HuH-7.5 (cell line): ENCODE measurements at places on chromosomes 7 and 10.

DNA sequence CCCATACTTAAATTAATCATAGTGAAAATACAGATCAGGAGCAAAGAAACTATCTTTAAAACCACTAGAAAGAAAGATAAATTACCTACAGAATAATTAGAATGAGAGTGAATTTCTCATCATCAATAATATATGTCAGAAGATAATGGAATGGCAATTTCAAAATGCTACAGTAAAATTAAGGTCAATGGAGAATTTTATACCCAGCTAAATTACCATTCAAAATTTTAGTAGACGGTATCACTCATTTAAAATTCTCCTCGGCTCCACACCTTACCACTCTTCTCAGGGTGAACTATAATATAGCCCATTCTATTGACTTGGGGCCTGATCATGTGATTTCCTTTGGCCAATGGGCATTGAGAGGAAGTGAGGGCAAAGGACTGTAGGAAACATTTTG is 192.5 kb upstream of the TCERG1L start:
- no peak for DNase-seq

DNA sequence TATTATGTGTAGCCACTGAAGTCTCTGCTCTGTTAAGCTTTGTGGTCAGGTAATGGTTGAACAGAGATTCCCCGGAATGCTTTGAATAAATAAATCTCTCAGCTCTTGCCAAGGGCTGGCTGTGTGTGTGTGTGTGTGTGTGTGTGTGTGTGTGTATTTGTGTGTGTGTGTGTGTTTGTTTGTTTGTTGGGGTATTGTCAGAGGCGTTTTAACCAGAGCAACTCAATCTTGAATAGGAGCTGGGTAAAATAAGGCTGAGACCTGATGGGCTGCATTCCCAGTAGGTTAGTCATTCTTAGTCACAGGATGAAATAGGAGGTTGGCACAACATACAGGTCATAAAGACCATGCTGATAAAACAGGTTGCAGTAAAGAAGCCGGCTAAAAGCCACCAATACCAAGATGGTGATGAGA is 256.2 kb upstream of the CACNA2D1 start:
- no peak for DNase-seq

DNA sequence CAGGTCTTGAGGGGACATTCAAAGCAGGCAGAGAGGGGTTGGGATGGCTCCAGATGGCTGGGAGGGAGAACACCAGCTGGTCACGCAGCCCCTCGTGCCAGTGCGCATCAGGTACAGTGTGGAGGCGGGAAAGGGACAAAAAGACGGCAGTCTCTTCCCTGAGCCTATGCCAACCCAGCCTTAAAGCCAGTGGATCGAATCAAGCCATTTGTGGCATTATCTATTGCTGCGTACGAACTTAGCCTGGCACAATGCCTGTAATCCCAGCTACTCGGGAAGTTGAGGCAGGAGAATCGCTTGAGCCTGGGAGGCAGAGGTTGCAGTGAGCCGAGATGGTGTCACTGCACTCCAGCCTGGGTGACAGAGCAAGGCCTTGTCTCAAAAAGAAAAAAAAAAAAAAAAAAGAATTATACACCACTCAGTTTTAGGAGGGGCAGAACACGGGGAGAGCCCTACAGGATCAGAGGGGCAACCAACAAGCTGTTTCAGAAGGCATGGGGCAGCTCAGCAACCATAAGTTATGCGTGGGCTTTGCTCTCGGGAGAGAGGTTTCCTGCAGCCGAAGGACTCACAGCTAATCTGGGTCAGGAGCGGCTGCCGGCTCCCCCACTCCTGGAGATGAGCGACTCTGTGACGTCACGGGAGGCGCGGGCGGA is 356 bp upstream of the NDUFB2 start:
- DNase-seq = peak; percentile 93

DNA sequence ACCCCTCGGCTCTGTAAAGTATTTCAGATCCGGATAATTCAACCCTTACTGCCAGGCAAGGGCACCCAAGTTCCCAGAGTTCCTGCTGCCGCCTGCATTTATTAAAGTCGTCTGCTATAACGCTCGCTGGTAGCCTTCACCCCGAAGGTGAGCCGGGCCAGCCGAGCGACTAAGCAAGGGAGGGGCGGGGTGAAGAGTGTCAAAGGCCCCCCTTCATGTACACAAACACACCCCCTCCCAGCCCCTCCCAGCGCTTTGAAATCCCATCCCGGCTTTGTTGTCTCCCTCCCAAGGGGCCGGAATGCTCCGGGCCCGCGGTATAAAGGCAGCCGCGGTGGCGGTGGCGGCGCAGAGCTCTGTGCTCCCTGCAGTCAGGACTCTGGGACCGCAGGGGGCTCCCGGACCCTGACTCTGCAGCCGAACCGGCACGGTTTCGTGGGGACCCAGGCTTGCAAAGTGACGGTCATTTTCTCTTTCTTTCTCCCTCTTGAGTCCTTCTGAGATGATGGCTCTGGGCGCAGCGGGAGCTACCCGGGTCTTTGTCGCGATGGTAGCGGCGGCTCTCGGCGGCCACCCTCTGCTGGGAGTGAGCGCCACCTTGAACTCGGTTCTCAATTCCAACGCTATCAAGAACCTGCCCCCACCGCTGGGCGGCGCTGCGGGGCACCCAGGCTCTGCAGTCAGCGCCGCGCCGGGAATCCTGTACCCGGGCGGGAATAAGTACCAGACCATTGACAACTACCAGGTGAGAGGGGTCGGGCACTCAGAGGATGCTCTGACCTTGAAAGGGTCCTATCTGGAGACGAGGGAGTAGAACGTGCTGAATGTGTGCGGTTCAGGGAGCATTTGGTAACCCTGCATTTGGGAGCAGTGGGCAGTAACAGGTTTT is at the start of gene DKK1:
DKK1 (plus strand) TSS at position 349 of the 889 bp plus-strand sequence; CDS start at position 503, 154 bp downstream.
- DNase-seq = peak; percentile 69

- no peak for DNase-seq
These were observed 291.8 kb downstream of the PRKG1 start for GRCh38 chr10:51366044-51366443.
